ENCODE measurements at places on chromosomes 4 and X. TPM values are rescaled to one million over a fixed set of nuclear protein-coding genes. Genes with fewer than 3 reads are reported as not detected.

- H3K4me3 ChIP-seq: no peak overlapping the region
- DNase-seq: peak; percentile 12
- H3K4me1 ChIP-seq: peaks cover 18% of the 10 kb centered on the region
- peak overlapping the region; percentile 89 for H3K27ac ChIP-seq
- H3K36me3 ChIP-seq: no peaks in the 10 kb centered on the region
Observed at GRCh38 chrX:133922390-133922771, 63.0 kb downstream of the GPC3 start.

The POLA1 gene
- total RNA-seq: 48.4 TPM

DNA sequence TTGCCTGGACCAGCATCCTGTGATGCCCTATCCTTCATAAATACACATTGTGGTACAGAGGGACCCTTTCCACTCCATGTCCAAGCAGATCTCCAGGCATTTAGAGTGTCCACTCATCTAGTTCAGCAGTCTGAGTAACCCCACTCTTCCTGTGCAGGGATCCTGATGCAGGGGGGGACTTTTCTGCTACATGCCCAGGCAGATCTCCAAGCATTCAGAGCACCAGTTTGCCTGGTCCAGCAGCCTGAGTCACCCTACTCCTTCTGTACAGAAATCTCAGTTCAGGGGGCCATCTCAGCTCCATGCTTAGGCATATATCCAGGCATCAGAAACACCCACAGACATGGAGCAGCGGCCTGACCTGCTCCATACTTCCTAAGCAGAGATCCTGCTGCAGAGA is 1089.8 kb downstream of the FAT4 start:
- no peak overlapping the region for H3K27ac ChIP-seq
- DNase-seq: no peak
- no peaks in the 10 kb centered on the region for H3K36me3 ChIP-seq
- no peaks in the 10 kb centered on the region for H3K4me1 ChIP-seq
- no peak overlapping the region for H3K4me3 ChIP-seq
- H3K27me3 ChIP-seq: no peaks in the 10 kb centered on the region

DNA sequence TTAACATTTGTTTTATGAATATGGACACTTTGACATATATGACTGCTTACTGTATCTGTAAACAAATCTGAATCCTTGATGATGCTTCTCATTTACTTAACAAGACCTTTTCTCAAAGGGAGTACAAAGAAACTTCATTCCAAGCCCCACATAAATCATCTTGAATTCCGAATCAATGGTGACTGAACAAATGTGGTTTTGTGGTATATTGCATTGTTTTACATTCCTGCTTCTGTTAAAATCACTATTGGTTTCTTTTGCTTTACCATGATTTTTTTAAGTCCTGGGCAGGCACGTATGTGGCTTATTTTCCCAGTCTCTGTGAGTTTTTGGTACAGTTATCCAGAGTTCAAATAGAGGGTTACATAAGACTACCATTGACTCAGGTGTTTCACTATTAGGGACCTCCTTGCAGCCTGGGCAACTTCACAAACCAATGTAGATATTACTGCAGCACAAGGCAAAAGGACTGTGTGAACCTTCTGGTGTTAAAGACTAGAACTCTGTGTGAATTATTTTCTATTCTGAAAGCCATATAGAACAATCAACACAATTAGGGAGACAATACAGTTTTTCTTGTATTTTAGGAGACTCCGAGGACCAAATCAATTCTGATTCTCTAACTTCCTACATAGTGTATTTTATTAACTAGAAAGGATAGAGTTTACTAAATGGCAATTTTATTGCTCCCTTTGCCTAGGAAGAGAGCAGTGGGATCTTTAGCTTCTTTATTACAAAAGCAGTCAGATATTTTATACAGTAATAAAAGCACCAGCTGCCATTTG is 196.4 kb downstream of the GALNTL6 start:
- H3K27me3 ChIP-seq: no peaks in the 10 kb centered on the region
- no peaks in the 10 kb centered on the region for H3K4me1 ChIP-seq
- no peak for DNase-seq
- H3K27ac ChIP-seq: no peak overlapping the region
- H3K4me3 ChIP-seq: no peak overlapping the region

DNA sequence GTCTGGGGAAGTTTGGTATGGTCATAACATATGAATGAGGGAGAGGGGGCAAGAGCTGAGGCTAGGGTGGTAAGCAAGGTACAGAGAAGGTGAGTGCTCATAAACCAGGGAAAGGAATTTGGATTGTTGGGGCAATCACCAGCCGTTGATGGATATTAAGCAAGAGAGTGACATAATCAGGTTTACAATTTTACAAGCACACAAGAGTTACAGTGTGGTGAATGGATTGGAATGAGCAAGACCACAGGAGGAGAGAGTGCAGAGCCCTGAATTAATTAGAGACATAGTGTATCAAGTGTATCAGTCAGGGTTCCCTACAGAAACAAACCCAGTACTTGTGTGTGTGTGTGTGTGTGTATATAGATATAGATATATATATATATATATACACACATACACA is 18.7 kb upstream of the FMR1NB start:
- no peaks in the 10 kb centered on the region for H3K4me1 ChIP-seq
- H3K27ac ChIP-seq: no peak overlapping the region
- DNase-seq: no peak
- no peak overlapping the region for H3K4me3 ChIP-seq
- peaks cover 4% of the 10 kb centered on the region for H3K27me3 ChIP-seq

- H3K36me3 ChIP-seq: no peaks in the 10 kb centered on the region
- peaks cover 4% of the 10 kb centered on the region for H3K27me3 ChIP-seq
- H3K4me3 ChIP-seq: no peak overlapping the region
- H3K27ac ChIP-seq: no peak overlapping the region
- DNase-seq: no peak
- H3K4me1 ChIP-seq: no peaks in the 10 kb centered on the region
Observed at GRCh38 chr4:173834151-173834550, 304.1 kb upstream of the HAND2 start.

All from activated CD4-positive, alpha-beta T cell treated with anti-CD3 and anti-CD28 coated beads for 36 hours (primary cell).